WERI-Rb-1 (cell line): ENCODE measurements at places on chromosomes 2 and 18.

DNA sequence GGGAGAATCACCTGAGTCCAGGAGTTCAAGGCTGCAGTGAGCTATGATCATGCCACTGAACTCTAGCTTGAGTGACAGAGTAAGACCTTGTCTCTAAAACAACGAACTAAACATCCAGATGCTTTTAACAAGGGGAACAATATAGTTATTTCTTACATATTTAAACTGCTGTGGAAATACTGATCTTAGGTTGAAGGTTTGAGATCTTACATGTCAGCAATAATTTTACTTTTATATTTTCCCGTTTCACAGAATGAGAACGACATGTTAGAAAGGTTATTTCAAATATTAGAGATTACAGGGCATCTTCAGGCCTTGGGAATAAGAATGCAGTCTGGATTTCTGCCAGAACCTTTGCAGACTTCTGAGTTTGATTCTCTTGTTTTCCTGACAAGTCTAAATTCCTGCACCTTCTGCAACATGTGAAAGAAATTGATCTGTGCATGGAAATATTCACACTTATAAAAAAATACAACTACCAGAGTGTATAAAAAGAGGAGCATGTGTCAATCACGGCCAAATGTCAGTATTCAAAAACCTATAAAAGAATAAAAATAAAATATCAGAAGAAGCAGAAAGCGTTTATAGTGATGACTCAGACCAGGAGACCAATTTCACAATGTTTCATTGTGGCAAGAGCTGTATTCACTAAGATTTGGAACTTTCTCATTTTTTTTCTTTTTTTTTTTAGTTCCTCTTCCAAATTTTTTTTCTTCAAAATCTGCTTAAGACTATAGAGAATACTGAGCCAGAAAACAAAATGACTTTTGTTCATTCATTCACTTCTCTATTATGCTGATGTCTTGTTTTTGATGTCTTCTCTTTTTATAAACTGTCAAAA, 29.6 kb downstream of the COLEC12 start:
- DNase-seq = no peak

GRCh38 chr2:145085612-145086011, 565.7 kb upstream of the ZEB2 start:
- DNase-seq = no peak

- DNase-seq = no peak
Observed at GRCh38 chr2:60853531-60853930, 27.8 kb upstream of the REL start.

DNA sequence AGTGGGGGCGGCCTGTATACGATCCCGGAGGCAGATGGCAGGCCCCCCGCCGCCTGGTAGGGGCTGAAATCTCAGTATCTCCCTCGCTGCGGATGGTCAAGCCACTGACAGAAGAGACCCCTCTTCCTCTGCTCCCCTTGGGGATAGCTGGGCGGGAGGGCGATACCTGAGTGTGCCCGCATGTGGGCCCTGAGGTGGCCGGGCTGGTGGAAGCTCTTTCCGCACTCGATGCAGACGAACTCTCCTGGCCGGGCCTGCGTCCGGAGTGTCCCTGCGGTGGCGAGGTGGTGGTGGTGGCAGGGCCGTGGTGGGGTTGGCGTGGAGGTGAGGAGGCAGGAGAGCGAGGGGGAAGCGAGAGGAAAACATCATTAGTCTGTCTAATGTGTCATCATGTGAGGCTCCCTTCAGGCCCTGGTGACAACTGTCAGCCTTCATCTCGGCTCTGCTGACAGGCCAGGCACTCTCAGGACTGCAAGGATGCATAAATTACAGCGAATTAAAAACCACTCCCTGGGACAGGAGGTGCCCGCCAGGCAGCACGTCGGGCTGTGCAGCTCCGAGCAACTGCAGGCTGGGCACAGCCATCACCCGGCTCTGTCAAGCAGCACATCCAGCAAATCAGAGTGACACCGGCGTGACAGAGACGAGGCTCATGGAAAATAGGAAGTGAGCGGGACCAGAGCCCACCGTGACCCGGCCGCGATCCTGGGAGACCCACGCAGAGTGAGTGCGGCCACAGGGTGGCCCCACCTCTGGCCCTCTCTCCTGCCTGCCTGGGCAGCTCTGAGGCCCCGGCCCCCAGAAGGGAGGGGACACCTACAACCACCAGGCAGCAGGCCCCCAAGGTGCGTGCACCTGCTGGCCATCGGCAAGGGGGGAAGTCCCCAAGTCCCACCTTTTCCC, 123.5 kb downstream of the ZNF516 start:
- DNase-seq = no peak

DNA sequence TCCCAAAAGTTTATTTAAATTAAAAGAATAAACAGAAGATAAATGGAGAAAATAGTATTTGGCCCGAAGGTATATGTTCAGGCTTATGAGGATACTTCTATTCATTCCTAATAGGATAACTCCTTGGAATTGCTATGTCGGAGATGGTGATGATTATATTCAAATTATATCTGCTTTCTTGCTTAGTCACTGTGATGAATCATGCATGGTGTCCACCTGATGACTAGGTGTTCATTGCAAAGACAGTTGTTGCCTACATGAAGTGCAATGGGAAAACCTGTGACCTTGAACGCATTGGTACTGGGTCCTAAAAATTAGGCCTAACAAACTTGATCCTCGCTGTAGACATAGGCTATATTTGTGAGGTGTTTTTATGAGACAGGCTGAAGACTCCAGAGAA, 617.3 kb upstream of the ZEB2 start:
- DNase-seq = no peak

GRCh38 chr2:165529130-165529529, 59.6 kb downstream of the CSRNP3 start:
- DNase-seq = no peak

- peak; percentile 13 for DNase-seq
Observed at GRCh38 chr2:240622531-240623235, 2.6 kb upstream of the GPR35 start.

- no peak for DNase-seq
Observed at GRCh38 chr2:66559672-66560071, 124.7 kb downstream of the MEIS1 start.

DNA sequence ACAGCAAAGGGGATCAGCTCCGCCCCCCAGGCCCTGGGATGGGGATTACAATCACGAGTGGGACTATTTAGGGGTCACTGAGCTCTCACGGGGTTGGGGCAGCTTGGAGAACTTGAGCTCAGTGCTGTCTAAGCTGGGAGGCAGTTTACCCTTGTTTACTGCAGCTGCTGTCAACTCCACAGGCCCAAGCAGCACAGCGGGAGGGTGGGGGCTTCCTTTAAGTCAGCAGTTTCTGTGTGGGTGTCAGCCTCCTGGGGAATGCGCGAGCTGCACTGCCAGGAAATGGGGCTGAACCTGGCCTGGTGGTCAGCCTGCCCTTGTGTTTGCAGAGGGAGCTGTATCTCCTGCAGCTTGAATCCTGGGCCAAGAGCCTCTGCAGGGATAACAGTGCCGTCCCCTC, 29.8 kb downstream of the TOGARAM2 start:
- DNase-seq = peak; percentile 59

DNA sequence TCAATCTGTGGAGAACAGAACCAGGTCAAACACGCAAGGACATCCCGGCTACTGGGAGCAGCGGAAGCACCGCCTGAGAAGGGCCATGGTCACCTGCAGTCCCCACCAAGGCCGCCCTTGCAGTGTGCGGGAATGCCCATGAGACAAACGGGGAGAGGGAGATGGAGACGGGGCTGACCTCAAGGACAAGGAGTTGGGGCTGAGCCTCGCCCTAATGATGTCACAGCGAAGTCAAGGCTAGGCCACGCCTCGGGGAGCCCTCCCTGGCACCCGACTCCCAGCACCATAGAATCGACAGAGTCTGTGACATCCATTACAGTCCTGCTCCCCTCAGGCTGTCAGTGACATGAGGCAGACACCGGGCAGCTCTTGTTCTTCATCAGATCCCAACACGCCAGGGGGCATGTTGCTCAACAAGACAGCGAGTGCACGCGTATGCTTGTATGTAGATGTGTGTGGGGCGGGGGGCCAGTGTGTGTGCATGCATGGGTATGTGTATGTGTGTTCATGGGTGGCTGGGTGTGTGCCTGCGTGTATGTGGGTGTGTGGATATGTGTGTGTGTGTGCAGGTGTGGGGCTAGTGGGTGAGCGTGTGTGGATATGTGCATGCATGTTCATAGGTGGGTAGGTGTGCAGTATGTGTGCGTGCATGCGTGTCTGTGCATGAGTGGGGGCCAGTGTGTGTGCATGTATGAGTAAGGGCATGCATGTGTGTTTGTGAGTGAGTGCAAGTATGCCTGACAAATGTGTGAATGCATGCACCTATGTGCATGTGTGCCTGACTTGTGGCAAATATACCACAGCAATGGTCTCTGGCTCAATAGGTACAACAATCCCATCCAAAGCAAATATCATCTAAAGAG, 57.0 kb downstream of the ANKMY1 start:
- no peak for DNase-seq

GRCh38 chr18:57389271-57389670, 36.9 kb downstream of the ST8SIA3 start:
- no peak for DNase-seq

DNA sequence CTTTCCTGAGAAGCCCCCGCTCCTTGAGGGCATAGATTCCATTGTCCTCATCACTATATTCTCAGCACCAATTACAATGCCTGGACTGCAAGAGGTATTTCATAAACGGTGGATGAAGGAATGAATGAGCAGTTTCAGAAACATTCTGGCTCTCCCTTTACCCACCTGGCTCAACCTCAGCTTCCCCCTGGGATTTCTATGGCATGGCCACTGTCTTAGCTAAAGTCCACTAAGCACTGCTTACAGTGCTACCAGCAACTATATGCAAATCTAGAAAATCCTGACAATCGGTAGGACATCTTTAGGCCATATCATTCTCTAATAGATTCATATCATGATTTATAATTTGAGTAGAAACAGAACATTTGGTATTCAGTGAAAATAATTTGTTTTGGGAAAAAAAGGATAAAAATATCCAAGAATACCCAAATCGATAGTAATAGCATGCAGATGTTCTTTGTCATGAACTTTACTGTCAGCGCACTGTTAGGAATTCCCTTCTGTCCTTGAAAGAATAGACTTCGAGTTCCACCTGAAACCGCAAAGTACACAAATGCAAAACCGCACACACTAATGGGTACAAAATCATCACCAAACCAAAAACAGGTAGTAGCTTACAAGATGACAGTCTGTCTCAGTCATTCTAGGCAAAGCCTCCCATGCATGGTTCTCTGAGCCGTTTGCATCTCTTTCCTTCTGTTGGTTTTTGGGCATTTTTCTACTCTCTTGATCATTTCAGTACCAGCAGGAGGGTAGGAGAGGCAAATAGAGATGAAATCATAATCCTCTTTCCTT, 303.6 kb upstream of the ID2 start:
- DNase-seq = no peak

DNA sequence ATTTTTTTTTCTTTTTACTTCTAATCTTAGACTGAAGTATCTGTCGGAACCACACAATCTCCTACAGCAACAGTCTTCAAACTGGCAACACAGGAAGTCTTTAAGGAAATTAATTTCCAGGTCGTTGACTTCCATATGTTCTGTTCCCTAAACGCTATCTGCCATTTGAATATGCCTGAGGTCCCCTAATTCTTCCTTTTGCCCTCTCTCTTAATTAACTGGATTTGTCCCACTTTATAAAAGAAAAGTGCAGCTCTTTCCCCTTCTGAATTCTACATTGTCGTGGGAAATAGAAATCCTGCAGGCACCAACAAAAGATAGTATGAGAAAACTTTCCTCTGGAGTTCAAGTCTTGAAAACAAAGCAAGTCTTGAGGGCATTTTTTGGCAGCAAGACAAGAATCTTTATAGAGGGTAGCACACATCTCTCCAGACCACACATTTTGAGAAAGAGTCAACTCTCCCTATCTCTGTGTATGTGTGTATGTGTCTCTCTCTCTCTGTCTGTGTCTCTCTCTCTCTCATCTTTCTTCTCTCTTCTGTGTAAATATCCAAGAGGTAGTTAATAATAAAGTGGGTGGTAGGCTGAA, 879.8 kb downstream of the SOCS6 start:
- no peak for DNase-seq

GRCh38 chr2:85852152-85852840, 36.5 kb downstream of the ST3GAL5 start:
- DNase-seq = no peak

DNA sequence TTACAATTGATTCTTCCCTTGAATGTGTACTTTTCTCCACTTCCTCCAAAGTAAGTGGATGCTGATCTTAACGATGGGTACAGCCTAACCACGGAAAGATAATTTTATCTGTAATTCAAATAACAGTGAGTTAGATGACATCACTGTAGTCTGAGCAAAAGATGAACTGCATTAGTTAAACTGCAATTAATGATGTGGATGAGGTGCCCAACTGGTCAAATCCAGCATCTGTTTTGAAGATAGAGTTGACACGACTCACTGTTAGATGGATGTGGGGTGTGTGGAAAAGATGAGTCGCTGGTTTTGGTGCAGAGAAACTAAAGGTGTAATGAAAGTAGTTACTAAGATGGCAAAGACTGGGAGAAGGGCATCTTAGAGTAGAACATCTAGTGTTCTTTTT, 270.5 kb upstream of the MEIS1 start:
- no peak for DNase-seq

GRCh38 chr18:4351005-4351404, 104.1 kb downstream of the DLGAP1 start:
- no peak for DNase-seq

GRCh38 chr2:1603521-1603920, 140.8 kb downstream of the PXDN start:
- no peak for DNase-seq

DNA sequence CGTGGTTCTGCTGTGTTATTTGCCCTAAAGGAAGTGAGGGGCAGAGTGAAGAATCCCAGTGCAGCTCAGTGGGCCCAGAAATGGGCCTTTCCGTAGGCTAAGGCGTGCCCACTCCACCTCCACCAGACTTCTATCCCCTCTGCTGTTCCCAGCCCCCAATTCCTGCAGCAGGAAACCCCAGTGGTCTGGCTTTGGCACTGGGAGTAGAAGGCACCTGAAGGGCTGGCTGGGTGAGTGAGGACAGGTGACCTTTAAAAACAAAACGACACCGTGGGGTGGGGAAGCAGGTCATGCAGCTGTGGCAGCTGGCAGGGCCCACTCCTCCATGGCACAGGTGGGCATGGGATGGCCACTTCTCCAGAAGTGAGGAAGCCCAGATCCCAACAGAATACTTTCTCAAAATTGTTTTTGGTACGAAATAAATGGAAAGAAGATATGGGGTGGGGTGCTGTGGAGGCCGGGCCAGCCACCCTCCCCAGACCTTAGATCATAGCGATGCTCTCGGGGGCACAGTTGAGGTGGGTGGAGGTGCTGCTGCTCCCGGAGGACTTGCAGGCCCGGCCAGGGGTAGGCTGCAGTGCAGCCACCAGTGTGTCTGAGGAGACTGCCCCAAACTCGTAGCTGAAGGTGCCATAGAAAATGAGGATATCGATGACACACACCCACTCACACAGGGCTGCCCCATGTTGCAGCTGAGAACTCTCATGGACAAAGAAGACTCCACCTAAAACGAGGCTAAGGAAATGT, 3.2 kb downstream of the RNF181 start:
- DNase-seq = no peak
